HEK293T (cell line): ENCODE measurements at places on chromosomes 7 and 10.

GRCh38 chr7:106346678-106347217 is 62.0 kb upstream of the NAMPT start:
- no peak for DNase-seq

DNA sequence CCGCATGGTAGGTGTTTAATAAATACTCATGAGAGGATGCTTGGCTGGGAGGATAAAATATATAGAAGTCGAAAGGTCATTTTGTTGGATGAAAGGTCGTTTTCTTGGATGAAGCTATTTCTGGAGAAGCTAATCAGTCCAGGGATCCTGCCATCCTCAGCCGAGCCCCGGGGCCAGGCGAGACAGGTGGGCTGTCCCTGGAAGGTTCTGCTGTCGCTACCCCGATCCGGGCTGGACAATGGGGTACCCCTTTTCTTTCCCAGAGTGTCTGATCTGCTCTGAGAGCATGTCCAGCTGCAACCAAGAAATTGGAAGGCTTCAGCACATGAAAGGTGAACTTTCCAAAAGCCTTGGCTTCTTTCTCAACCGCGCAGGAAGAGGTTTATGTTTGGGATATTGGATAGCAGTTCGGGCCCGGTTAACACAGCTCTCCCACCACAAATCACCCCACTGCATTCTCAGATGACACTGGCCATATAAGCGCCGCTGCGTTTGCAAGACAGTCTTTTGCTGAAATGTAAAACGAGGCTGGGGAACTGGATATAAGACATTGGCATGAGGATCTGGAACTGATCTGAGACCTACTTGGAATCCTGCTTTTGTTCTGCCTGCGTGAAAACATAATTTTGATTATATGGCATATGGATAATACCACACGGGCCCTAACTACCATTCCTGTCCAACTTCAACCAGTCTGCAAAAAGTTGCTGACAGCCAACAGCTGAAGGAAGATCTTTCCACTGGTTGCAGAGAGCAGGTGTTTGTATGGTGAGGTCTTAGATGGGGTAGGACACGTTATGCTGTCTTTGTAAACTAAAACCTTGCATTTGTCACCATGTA is 31.2 kb upstream of the MSRB2 start:
- DNase-seq, result no peak

DNA sequence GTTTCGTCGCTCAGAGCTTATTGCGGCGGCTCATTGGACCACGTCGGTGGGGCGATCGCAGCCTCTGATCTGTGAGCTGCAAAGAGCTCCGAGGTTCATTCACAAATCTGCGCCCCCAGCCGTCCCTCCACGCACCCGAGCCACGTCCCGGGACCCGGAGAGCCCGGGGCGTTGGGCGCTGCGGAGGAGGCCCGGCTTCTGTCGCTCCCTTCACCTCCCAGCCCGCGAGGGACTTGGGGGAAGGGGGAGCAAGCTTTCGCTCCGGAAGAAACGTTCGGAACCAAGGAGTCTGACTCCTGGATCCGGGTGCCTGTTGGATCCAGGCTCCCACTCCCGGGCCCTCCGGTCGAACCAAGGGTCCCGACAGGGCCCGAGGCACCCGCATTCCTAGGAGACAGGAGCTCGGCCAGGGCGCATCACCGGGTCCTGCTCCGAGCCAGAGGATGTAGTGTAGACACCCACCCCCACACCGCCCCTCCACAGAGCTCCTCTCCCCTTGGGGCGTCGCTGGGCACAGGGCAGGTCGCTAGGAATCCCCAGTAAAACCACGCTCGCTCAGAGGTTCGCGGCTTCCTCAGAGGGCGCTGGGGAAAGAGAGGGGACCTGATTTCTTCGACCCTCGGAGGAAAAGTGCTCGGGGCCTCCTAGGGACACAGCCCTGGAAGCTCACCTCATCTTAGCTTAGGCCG is 7.9 kb upstream of the EN2 start:
- no peak for DNase-seq

GRCh38 chr10:78146200-78146599 is 112.5 kb downstream of the RPS24 start:
- no peak for DNase-seq

GRCh38 chr10:82091413-82091812 is 216.4 kb downstream of the NRG3 start:
- no peak for DNase-seq

DNA sequence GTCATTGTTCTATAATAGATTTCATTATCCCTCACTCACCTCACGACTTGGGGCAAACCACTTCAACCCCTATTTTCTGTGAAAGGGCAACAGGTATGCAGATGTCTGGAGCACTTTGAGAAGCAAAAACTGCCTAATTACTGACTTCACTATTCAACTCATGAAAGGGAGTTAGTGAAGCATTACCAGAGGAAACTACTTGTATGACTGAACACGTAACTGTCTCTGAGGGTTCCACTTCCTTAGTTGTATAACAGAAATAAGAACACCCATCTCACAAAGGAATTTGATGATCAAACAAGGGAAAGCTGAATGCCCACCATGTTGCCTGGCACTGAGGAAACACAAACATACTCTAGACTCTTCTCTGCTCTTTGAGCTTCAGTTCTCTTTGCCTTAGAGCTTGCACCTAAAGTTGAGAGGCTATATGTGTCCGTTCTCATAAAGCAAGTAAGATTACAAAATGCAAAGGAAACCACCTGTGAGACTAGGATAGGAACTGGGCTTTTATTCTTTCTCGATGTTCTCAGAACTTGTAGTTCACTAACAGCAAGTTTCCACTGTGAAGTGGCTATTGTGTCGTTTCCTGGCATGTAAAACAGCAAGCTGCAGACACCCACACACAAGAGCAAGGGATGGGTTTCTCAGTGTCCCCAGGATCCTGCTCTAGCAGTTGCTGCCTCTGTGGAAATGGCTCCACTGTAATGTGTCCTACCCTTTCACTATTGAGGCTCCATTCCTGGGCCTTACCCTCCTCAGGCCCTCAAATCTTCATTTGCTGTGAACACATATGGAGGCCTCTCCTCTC is 2.6 kb downstream of the TMEM243 start:
- DNase-seq, result no peak

- no peak for DNase-seq
These were observed 52.8 kb downstream of the LSMEM1 start for GRCh38 chr7:112533591-112533990.

DNA sequence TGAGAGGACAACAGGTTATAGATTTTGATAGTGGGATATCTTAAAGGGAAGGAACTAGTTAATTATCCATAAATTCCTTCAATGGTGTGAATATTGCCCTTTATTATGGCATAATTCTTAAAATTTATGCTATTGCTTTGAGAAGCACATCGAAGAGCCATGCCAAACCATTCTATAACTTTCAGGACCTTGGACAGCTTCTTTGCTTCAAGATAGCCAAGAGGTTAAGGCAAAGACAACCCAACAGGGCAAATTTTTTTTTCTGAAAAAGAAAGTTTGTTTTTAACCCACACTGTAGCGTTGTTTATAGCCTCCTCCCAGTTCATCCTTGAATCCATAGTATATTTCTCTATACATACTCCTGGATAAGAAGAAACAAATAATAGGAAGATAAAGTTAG is 103.2 kb downstream of the NRG3 start:
- DNase-seq, result no peak

- DNase-seq, result no peak
These were observed 11.4 kb downstream of the IRF5 start for GRCh38 chr7:128948976-128949760.

DNA sequence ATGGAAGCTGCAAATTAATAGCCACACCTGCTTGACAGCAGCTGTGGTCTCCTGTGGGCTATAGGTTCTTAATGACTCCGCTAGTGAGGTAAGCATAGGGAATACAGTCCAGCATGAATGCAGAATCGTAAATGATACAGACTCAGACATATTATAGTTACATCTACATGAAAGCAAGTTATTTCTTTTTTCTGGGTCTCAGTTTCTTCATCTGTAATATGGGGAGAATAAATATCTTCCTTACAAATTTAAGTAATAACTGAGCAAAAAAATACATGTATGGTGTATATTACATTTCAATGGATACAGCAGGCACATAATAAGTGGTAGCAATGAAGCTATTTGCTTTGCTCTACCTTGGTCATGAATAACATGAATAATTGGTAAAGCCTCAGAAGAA is 245.9 kb upstream of the RHOBTB1 start:
- no peak for DNase-seq

GRCh38 chr10:22329150-22329549 is 8.3 kb downstream of the BMI1 start:
- no peak for DNase-seq

GRCh38 chr7:158309868-158310763 is 277.5 kb downstream of the PTPRN2 start:
- no peak for DNase-seq

DNA sequence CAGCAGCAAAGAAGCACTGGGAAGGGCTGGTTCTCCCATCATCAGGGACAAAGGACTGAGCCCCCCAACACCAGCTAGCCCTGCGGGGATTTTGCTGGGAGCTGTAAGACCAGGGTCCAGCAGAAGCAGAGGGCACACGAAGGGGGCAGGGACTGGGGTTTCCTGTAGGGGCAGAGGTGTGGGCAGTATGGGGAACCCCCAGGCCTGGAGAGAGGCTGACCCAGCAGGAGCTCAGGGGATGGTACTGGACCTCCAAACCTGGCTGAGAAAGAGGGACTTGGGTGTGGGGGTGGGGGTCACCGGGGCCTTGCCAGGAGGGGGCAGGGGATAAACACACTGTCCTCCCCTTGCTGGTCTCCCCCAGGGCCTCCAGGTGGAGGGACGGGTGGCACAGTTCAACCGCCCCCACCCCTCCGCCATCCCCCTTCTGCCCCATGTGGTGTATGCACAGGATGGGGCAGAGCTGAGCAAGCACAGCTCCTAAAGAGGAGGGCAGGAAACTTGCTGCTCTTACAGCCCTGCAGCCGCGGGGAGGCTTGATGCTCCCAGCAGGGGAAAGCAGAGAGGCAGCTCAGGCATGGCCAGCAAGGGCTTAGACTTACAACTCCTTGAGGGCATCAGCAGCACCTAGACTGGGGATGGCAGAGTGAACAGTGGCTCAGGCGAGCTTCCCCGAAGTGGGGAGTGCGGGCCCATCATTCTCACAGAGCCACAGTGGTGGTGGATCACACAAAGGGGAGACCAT is 12.4 kb upstream of the RET start:
- no peak for DNase-seq

DNA sequence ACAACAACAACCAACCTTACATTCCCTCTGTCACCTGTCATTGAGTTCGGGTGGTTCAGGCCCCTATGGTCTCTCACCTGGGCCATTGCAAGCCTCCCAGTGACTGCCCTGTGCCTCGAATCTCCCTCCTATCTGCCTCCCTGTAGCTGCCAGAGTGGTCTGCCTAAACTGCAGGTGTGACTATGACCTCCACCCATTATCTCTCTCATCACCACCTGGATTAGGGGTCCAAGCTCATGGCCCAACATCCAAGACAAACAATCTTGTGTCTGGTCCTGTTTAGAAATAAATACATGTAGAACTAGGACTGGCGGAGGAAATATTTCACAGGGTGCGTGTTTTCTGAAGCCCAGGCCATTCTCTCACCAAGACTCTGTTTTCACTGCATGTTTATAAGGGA is 146.6 kb downstream of the HERPUD2 start:
- no peak for DNase-seq

GRCh38 chr10:99374972-99375371 is 45.8 kb downstream of the CNNM1 start:
- no peak for DNase-seq

DNA sequence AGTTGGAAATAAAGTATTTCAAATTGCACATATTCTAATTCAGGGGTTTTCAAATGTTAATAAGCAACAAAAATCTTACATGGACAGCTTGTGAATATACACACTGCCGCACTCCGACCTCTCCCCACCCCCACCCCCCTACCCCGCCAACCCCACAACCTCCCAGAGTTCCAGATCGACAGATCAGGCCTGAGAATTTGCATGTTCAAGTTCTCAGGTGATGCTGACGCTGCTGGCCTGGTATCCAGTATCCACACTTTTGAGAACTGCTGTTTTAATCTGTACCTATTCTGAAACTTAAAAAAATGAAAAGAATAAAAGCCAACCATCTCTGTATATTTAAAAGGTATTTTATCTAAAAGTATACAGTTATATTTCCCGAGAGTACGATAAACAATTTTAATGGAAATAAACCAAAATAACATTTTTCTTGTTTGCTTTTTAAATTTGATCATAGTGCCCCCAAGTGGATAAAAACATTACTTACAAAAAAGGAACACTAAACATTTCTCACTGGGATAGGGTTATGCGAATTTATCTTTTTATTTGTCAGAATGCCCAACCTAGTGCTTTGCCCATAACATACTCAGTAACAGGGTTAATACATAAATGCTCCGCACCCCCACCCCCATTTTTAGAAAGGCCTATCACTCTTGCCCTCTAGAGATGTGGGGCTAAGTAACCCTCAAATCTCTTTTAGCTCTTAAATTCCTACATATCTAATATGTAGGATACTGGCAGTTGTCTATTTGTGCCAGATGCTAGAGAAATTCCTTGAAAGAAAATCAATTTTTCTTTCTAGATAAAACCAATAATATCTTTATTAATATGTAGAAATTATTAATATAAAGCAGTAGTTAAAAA is 166.3 kb downstream of the RNF133 start:
- peak; percentile 7 for DNase-seq

DNA sequence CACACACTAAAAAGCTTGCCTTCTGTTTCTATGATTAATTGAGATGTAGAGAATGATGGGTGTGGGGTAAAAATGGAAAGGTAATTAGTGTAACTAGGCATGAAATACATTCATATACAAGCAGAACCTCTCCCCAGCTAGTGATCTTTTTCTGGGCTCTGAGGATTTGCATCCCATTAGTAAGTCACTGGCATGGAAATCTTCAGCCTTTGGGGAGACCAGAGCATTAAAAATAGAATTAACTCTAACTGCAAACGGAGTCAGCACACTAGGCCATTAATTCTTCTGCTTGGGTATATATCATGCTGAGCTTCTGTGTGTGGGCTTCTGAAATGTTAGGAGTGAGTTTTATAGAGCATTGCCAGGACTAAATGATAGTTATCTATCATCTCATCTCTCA is 128.9 kb downstream of the HDAC9 start:
- no peak for DNase-seq

GRCh38 chr7:84697506-84697905 is 489.4 kb downstream of the SEMA3D start:
- no peak for DNase-seq

DNA sequence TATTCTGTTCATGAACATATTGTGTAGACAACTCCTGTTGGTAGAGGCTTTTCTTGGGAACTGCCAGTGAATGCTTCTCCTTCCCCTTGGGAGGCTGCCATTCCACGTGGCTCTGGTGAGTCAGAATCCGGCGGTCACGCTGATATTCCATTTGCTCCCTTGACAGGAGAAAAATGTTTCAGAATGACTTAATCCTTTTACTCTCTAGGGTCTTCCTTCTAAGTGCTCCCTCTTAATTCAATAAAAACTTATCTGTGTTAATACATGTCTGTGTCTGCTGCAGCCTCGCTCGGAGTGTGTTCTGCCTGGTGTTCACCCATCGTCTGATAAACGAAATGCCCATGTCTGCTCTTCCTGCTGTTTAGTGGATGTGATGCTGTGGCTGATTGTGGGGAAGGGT is 278.6 kb downstream of the ARHGAP12 start:
- DNase-seq, result no peak

DNA sequence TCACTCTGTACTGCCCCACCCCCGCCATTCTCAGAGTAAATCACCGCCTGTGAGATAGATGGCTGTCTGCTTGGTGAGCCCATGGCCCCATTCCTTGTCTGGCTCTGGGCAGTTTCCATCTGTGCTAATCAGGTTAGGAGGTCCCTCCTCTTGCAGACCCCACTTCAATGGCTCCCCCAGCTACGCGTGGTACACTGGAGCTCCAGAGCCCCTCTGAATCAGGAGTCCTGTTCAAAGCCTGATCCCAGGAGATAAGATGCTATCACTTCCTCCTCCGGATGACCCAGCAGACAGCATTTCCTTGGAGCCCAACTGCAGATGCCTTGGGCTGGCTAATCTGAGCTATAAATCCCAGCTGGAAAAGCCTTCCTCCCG is 122.3 kb downstream of the SH3PXD2A start:
- DNase-seq, result no peak
